Gastrocnemius medialis (tissue), 4 donors: ENCODE measurements at places on chromosomes 2 and 18. TPM values are rescaled to one million over a fixed set of nuclear protein-coding genes. Genes with fewer than 3 reads are reported as not detected.
A peak's percentile ranks its signal among the peaks of the same experiment; 100 is the strongest.

DNA sequence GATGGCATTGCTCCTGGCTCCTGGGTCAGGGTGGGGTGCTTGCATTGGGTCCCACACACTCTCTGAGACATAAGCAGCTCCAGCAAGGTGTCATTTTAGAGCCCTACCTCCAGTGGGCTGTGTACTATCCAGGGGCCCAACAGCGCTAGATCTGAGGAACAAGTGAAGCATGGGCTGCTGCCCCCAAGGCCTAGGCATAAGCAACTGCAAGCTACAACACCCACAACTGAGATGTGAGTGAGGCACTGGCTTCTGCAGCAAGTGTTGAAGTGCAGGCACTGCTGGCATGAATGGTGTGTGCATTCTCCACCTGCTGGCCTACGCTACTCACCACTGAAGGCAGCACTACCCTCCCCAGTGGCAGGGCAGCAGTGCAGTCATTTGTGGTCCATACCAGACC is 81.0 kb upstream of the STK39 start:
- DNase-seq = no peak
- H3K27me3 ChIP-seq = no peaks in the 10 kb centered on the region
- H3K4me3 ChIP-seq = no peak overlapping the region
- no peak overlapping the region for H3K27ac ChIP-seq
- H3K4me1 ChIP-seq = no peaks in the 10 kb centered on the region

- no peak for DNase-seq
- H3K4me1 ChIP-seq = no peaks in the 10 kb centered on the region
- no peaks in the 10 kb centered on the region for H3K27me3 ChIP-seq
- no peak overlapping the region for H3K4me3 ChIP-seq
- H3K36me3 ChIP-seq = no peaks in the 10 kb centered on the region
These were observed 124.8 kb upstream of the NYAP2 start for GRCh38 chr2:225274751-225275150.

DNA sequence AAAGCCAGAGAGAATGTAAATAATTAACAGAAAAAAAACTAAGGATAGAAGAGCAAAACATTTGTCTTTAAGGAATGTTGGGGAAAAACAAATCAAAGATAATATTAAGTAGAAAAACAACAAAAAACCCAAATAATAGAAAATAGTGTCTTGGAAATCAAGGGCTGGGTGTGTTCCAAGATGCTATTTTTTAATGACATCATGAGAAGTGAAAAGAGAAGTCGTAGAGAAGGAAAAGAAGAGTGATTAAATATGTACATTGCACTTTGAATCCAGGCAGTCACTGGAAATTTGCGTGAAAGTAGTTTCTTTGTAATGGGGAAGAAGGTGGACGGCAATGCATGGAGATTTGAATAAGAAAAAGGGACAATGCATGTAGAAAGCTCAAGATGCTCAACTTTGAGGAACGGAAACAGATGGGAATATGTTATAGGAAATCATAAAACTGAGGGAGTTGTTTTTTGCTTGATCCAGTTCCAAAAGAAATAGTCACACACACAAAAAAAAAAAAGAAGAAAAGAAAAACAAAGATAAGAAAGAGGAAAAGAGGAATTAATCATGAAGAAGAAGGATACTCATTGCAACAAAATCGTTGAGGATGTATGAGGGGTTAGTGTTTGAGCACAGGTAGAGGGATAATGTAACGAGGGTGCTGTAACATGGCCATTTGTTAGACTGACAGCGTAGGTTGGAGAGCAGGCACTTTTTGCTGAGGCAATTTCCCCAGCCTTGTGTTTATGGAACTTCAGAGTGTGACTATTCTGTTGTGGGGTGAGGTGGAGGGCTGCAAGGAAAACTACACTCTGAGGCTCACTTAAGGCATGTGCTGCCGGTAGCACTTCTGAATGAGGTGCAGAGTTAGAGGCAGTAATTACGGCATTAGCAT is 184.1 kb downstream of the CALCRL start:
- H3K4me1 ChIP-seq = no peaks in the 10 kb centered on the region
- DNase-seq = no peak
- H3K36me3 ChIP-seq = no peaks in the 10 kb centered on the region

- H3K27ac ChIP-seq = no peak overlapping the region
- peaks cover 68% of the 10 kb centered on the region for H3K4me1 ChIP-seq
- H3K36me3 ChIP-seq = peaks cover 23% of the 10 kb centered on the region
- H3K4me3 ChIP-seq = no peak overlapping the region
- no peaks in the 10 kb centered on the region for H3K27me3 ChIP-seq
These were observed 4.6 kb downstream of the MARCHF7 start for GRCh38 chr2:159716857-159717256.

DNA sequence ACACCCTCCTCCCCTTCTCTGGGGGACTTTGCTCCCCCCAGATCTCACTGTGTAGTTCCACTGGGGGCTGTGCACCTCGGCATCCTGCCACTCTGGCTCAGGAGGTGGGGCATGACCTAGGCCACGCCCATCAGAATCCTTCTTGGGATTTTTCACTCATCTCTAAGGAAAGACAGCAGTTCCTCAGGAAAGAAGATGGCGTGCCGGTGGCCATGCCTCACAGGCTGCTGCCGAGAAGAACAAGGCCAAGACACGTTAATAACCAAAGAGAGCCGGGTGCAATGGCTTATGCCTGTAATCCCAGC is 3.2 kb downstream of the NMUR1 start:
- H3K27me3 ChIP-seq = peaks cover 6% of the 10 kb centered on the region
- H3K4me1 ChIP-seq = no peaks in the 10 kb centered on the region
- DNase-seq = no peak
- H3K4me3 ChIP-seq = no peak overlapping the region
- H3K36me3 ChIP-seq = no peaks in the 10 kb centered on the region

GRCh38 chr18:35407871-35408481 is 30.8 kb upstream of the ZNF396 start:
- no peaks in the 10 kb centered on the region for H3K27me3 ChIP-seq
- H3K4me3 ChIP-seq = no peak overlapping the region
- H3K27ac ChIP-seq = no peak overlapping the region
- H3K36me3 ChIP-seq = no peaks in the 10 kb centered on the region
- H3K4me1 ChIP-seq = peaks cover 3% of the 10 kb centered on the region
- peak; percentile 12 for DNase-seq

TWIST2 gene
- 9.3 TPM for total RNA-seq

CPS1 gene
- total RNA-seq = 2.8 TPM

DNA sequence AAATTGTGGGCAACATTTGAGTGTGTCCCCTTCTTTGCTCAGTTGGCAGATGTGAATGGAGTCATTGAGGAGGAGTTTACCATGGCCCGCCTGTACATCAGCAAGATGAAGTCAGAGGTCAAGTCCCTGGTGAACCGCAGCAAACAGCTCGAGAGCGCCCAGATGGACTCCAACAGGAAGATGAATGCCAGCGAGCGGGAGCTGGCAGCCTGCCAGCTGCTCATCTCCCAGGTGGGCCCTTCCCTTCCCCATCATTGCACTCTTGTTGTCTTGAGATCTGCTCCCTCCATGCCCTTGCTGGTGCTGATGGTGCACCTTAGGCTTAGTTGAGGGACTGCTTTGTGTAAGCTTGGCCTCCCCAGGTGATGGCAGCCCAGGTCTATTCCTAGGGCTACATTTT is 47.5 kb upstream of the LYPD6B start:
- no peaks in the 10 kb centered on the region for H3K36me3 ChIP-seq
- no peaks in the 10 kb centered on the region for H3K27me3 ChIP-seq
- no peak overlapping the region for H3K27ac ChIP-seq
- no peak overlapping the region for H3K4me3 ChIP-seq

- no peak overlapping the region for H3K4me3 ChIP-seq
- no peak overlapping the region for H3K27ac ChIP-seq
- no peaks in the 10 kb centered on the region for H3K27me3 ChIP-seq
- H3K4me1 ChIP-seq = peaks cover 9% of the 10 kb centered on the region
These were observed 56.5 kb upstream of the CREB1 start for GRCh38 chr2:207473049-207473930.

DNA sequence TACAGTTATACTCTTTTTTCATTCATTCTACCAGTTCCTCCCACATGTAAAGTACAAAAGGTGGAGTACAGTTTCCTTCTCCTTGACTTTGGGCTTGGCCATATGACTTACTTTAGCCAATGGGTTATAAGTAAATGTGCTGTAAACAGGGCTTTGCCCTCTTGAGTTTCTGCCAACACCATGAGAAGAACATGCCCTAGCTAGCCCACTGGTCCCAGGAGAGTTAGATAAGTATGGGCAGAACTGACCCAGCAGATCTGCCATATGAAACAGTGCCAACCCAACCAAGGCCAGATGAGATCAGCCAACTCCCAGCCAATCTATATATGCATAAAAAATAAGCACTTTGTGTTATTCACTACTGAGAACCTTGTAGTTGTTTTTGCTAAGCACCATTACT is 25.5 kb downstream of the ZC3H8 start:
- DNase-seq = no peak
- no peaks in the 10 kb centered on the region for H3K4me1 ChIP-seq
- no peak overlapping the region for H3K27ac ChIP-seq
- no peak overlapping the region for H3K4me3 ChIP-seq
- no peaks in the 10 kb centered on the region for H3K27me3 ChIP-seq
- H3K36me3 ChIP-seq = peaks cover 26% of the 10 kb centered on the region

- H3K27ac ChIP-seq = no peak overlapping the region
- no peak for DNase-seq
- H3K4me3 ChIP-seq = no peak overlapping the region
- peaks cover 18% of the 10 kb centered on the region for H3K4me1 ChIP-seq
These were observed 458.1 kb downstream of the BCL11A start for GRCh38 chr2:60095202-60095815.

AQP12A gene
- total RNA-seq = not detected

GRCh38 chr18:31516437-31516836 is 18.5 kb downstream of the DSG2 start:
- no peak overlapping the region for H3K27ac ChIP-seq
- no peaks in the 10 kb centered on the region for H3K36me3 ChIP-seq
- DNase-seq = no peak
- H3K4me1 ChIP-seq = no peaks in the 10 kb centered on the region
- H3K27me3 ChIP-seq = no peaks in the 10 kb centered on the region

MC4R gene
- not detected for total RNA-seq

GRCh38 chr2:197707316-197708213 is 2.4 kb downstream of the MARS2 start:
- H3K27ac ChIP-seq = no peak overlapping the region
- DNase-seq = no peak
- H3K4me1 ChIP-seq = peaks cover 43% of the 10 kb centered on the region
- no peaks in the 10 kb centered on the region for H3K36me3 ChIP-seq
- peak overlapping the region; percentile 87 for H3K4me3 ChIP-seq
